ENCODE measurements at places on chromosomes 1 and 21. TPM values are rescaled to one million over a fixed set of nuclear protein-coding genes. Genes with fewer than 3 reads are reported as not detected.

The MPL gene
- total RNA-seq = not detected

The FLG2 gene
- not detected for total RNA-seq

The RBP7 gene
- not detected for total RNA-seq

The TRPM2 gene
- not detected for total RNA-seq

The NPL gene
- 0.52 TPM for total RNA-seq

The VWA5B1 gene
- total RNA-seq = not detected

The SLFNL1 gene
- 1.4 TPM for total RNA-seq

Data from epithelial cell of alveolus of lung (primary cell).